Foreskin keratinocyte (primary cell): ENCODE measurements at places on chromosomes 3 and 15.

DNA sequence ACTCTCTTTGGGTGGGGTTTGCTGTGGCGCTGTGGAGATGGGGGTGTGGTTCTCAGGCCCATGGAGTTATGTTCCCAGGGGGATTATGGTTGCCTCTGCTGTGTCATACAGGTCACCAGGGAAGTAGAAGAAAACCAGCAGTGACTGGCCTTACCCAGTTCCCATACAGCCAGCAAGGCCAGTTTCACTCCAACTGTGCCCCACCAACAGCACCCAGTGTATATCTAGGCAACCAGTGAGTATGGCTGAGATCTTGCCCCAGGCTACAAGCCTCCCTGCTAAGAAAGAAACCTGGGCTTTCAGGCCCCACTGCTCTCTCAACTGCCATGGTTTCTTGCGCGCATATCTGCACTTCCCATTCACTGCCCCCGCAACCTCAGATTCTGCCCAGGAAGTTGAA is 31.4 kb upstream of the RARB start:
- DNase-seq: no peak

- DNase-seq: no peak
These were observed 86.8 kb downstream of the FSIP1 start for GRCh38 chr15:39695793-39696192.

DNA sequence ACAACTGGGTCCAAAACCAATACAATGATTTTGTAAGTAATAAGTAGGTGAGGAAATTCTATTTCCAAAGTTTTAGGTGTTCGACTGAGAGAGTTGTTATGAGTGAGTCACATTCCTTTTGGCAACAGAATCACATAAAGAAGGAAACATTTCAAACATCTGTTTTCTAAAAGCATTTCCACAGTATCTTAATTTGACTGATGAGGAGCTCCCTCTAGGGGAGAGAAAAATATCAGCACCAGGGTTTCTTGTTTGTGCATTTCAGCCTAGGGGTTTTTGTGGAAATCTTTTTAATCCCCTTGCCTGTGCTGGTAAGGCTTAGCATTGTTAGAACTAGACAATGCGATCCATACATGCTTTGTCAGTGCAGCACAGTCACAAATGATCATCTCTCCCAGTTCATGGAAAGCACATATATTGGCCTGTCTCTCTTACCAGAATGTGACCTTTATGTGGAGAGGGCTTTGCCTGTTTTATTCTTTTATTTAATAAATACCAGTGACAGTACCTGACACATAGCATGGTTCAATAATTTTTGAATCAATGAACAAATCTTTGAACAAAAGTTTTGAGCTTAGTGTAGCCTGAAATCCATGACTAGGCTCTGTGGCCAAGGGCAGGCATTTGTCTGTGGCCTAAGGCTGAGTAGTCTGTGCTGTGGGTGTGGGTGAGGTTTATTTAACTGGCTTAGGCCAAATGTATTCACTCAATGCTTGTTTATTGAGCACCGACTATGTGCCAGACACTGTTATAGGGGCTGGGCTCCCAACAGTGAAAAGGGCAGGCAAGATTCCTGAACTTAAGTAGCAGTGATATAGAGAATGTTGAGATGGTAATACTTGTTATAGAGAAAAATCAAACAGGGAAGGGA is 21.1 kb upstream of the IQCF6 start:
- DNase-seq: peak; percentile 72

GRCh38 chr15:22954326-22954725 is 25.8 kb downstream of the CYFIP1 start:
- no peak for DNase-seq

- no peak for DNase-seq
These were observed 12.9 kb downstream of the CCDC80 start for GRCh38 chr3:112627919-112628466.

DNA sequence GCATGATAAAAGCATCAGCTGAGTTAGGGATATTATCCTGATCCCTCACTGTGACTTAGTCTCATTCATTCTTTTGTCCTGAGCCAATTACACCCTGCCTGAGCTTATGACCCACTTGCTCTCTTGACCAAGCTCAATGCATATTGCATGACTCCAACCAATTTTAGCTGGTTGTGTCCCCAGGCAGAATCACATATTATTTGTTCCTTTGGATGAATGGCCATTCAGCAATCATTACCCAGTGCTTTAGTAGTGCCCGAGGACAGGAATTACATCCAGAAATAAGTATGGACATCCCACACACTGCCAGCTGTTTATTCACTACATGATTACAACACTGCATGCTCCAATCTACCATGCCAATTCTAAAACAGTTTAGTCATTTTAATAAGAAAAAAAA is 322.5 kb downstream of the ZBBX start:
- no peak for DNase-seq

- no peak for DNase-seq
These were observed 40.5 kb downstream of the PTPRG start for GRCh38 chr3:61601831-61602230.

- DNase-seq: peak; percentile 91
These were observed 209.9 kb downstream of the OCA2 start for GRCh38 chr15:27889258-27889657.

DNA sequence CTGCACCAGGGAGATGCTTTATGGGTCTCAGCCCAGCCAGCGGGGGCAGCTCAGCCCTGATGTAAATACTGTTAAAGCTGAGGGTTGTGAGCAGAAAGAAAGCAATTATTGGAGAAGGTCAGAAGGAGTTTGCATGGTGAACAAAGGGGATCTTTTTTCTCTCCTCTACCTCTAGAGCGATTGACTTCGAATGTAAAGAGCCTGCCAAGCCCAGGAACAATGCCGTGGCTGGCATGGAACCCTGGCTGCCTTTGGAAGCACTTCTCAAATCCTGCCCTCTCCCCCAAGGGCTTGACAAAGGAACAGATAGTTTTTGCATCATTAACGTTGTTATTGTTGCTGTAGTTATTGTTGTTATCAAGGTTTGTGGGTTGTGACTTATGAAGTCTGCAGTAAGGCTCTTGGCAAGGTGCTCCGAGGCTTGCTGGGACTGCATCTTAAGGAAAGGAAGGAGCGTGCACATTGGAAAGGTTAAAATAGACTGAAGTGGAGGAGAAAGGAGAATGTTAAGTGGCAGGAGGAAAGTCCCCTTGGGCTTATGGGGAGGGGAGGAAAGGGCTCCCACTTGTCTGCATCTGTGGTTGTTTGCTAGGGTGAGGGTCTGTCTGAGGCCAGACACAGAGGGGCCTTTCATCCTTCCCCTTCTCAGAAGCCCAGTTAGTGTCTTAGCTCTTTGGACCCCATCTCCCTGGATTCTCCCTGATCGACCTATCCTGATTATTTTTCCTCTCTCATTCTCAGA is 16.7 kb downstream of the PDIA5 start:
- DNase-seq: no peak
